Activated CD4-positive, alpha-beta T cell treated with anti-CD3 and anti-CD28 coated beads, Interleukin-2, Interleukin-6, amounts not matched to agents 100 ng/mL and 50 ng/mL, durations not matched to agents 16 hours and 8 hours (primary cell): ENCODE measurements at places on chromosomes 16 and 17.
A peak's percentile ranks its signal among the peaks of the same experiment; 100 is the strongest.

- no peak for DNase-seq
These were observed 547.0 kb downstream of the MAF start for GRCh38 chr16:79053577-79053976.

DNA sequence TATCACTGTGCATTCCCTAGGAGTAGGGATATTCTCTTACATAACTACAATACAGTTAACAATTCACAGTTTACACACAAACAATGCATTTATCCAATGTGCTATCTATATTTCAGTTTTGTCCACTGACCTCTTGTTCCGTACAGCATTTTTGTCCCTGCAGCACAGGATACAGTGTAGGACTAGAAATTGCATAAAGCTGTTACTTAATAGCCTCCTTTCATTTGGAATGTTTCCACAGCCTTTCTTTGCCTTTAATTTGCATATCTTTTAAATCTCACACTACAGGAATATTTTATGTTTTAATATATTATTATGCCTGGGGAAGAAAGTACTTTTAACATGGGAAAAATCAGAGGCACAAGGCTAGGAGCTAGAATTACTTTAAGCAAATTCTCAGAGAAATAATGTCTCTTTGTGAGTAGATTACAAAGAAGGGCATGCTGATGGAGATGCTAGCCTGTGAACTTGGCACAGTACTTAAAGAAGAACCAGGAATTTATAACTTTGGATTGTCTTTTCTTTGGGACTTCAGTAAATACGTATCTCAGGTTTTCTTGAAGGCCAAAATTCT, 144.3 kb downstream of the ITFG1 start:
- DNase-seq: no peak

- DNase-seq: no peak
These were observed 383.0 kb upstream of the PMFBP1 start for GRCh38 chr16:72554935-72555334.

DNA sequence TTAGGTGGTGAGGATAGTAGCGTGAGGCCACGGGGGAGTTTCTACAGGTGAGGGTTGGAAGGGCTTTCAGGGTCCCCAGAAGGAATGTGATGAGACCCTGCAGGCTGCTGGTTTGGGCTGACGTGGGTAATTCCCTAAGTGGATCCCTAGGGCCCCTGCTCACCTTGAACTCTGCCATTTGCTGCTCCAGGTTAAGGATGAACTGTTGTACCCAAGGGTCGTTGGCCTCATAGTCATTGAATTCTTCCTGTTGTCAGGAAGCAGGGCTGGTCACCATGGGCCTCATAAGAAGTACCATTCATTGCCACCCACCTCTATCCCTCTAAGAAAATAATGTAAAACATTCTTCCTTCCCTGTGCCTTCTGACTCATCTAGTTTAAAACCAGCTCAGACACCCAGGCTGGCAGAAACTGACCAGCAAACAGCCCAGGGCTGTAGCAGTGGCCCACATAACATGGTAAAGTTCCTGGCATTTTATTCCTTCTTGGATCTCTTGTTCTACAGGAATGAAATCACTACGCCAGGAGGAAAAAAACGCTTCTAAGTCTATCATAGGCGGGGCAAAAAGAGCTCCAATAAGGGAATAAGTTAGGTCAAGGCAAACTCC, 27.6 kb downstream of the FCSK start:
- no peak for DNase-seq

GRCh38 chr17:77281904-77282367, 141.2 kb downstream of the SEC14L1 start:
- no peak for DNase-seq

DNA sequence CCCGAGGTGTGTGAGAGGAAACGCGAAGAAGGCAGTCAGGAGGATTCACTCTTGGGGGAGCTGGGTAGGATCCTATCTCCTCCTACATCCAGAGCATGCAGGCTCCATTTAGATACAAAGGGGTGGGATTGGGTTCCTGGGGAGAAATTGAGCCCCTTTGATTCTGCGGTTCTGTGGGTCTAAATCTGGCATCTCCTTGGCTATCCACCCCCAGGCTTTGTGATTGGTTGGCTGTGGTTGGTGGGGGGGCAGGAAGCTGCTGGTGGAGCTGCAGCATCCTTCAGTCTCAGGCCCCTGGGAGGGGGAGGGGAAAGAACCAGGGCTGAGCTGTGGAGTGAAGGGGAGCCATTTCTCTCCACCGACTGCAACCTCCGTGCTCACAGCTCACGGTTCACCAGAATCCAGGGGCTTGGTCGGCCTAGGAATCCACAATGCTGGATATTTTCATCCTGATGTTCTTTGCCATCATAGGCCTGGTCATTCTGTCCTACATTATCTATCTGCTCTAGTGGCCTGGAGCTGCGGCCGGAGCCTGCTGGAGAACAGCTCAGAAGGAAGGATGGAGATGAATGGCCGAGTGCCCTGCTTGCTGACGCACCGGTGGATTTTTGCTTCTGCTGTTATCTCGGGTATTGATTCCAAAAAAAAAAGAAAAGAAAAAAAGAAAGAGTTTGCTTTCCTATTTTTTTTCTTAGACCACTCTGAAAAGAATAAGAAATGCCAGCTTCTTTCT, at the start of gene LASP1NB:
Gene LASP1NB, plus strand, starts transcription at position 352 of the 733 bp plus-strand sequence.
- DNase-seq: peak; percentile 22

DNA sequence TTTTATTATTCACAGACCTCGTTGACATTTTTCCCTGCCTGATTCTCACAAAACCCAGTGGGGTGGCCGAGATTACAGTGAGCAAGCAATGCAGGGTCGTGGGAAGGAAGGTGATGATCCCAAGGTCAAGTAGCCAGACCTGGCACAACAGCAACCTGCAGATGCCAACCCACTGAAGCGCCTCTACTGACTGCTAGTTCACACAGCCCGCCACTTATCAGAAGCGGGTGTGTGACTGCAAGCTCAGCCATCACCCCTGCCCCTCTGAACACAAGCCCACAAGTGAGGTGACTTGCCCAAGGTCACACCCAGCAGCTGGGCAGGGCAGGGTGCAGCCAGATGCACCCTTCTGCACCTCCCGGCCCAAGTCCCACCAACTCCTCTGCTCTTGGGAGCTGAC, 7.1 kb downstream of the TFAP4 start:
- DNase-seq: no peak

- DNase-seq: peak; percentile 47
These were observed 18.0 kb downstream of the GRB7 start for GRCh38 chr17:39755554-39756379.

- DNase-seq: no peak
These were observed 57.2 kb upstream of the CACNG3 start for GRCh38 chr16:24198807-24199533.

DNA sequence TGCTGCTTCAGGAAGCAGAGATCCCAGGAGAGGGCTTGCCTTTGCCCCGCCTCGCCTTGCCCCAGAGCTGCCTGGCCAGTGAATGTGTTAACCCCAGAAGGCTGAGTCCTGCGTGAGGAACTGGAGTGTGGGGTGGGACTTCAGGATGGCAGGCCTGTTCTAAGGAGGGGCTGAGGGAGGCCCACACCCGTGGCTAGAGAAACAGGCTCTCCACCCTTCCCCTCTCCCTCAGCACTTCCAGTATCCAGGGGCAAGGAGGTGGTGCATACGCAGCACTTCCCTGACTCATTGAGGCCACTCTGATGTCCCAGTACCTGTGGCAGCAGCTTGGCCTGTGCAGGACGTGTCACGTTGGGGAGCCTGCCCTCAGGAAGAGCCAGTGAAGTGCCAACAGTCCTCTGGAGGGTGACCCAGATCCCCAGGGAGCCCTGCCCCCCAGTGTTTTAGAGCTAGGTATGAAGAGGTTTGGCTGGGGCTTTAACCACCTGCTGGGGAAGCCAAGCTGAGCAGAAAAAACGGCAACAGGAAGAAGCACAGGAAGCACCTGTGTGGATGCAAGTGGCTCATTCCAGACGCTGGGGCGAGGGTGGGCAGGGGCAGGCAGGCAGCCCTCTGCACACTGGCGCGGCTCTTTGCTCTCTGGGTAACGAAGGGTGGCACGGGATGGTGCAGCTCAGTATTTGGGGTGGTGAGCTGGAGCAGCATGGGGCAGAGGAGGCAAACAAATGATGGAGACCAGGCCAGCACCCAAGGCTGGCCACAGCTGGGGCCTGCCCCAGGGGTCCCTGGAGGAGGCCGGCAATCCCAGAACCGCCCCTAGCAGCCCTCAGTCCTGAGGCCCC, 14.7 kb upstream of the CTCF start:
- peak; percentile 36 for DNase-seq

DNA sequence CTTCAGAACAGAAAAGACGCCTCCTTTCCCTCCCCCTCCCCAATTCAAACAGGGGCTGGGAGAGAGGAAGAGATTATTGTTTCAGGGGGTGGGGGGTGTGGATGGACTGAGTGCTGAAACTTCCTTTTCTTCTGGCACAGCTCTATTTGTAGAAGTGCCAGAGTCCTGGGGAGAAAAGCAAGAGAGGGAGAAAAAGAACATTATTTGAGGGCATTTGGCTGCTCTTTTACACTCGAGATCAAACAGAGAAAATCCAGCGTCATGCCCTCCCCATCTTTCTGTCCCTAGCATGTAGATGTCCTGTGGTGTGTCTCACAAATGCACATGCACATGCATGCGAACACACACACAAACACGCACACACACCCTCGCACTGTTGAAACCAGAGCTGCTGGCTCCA, 13.0 kb downstream of the ARL4D start:
- no peak for DNase-seq

GRCh38 chr16:54633943-54634362, 296.7 kb upstream of the IRX5 start:
- no peak for DNase-seq

DNA sequence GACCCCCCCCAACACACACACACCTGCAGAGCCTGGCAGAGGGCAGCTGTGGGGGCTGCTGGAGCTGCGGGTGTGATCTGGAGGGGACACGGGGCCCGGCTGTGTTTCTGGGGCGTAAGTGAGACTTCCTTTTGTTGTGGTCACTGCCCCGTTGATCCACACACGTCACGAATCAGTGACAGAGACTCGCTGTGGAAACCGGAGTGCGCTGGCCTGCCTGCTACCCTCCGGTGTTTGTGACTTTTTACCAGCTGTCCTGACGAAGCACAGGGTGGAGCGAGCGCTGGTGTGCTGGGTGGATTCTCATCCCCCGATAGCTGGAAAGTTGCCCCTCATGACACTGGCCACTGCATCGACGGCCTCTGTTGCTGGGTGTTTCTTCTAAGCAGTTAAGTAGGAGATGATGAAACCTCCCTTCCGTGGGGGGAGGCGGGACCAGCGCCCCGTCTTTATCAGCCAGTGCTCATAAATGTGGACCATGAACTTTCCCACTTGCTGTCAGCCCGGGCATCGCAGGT, 2.3 kb downstream of the METRNL start:
- no peak for DNase-seq

DNA sequence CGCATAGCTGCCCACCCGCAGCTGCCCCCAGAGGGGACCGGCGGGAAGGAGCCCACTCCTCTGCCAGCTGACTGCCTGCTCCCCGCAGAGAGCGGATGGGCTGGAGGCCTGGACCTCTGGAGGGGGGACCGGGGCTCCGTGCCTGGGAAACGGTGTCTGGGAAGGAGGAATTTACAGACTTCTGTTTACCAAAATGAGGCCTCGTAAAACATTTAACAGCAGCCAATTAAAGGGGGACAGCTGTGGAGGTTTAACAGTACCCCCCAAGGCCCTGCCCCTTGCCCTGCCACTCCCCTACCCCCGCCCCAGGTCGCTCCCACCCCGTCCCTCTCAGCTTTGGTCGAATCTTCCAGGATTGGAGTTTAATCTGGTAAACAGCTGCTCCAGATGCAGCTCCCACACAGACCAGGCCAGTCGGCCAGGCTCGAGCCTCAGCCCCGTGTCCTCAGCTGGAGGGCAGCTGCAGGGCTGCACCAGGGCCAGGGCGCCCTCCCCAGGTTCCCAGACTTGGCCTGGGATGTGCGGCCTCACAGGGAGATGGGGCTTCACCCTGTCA, 41.1 kb downstream of the BAHCC1 start:
- no peak for DNase-seq

GRCh38 chr17:14552306-14552705, 251.4 kb downstream of the HS3ST3B1 start:
- no peak for DNase-seq

DNA sequence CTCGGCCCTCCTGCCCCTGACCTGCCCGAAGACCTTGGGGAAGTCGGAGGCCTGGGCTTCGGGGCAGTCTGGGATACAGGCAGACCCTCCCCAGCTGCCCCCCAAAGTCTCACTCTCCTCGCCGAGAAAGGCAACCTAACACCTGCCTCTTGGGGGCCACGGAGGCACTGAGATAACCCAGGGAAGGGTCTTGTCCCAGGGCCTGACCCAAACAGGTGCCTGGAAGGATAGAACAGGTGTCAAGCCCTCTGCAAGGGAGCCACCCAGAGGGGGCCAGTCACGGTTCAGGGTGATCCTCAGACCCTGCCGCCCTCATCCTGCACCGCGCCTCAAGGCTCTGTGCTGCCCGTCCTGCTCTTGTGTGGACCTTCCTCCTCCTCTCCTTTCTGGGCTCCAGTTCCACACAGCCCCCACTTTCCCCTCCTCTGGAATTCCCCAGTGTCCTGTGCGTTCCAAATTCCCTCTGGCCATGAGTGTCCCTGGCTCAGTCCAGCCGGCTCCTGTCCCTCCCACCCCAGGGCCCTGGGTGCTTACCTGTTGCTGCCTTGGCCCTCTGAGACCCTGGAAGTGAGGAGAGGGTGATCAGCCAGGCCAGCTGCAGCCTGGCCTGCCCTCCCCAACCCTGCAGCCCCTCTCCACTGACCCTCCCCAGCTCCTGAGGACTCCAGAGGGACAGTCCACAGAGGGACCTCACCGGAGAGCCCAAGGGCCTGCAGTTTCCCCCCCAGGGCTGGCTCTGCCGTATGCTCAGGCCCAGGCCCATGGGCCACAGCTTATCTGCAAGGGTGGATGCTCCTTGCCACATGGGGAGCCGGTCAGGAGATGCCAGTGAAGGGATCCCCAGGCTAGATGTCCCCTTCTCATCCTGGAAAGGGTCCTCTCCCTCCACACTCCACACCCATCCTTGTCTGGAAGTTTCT, 3.8 kb downstream of the PRSS27 start:
- DNase-seq: no peak

DNA sequence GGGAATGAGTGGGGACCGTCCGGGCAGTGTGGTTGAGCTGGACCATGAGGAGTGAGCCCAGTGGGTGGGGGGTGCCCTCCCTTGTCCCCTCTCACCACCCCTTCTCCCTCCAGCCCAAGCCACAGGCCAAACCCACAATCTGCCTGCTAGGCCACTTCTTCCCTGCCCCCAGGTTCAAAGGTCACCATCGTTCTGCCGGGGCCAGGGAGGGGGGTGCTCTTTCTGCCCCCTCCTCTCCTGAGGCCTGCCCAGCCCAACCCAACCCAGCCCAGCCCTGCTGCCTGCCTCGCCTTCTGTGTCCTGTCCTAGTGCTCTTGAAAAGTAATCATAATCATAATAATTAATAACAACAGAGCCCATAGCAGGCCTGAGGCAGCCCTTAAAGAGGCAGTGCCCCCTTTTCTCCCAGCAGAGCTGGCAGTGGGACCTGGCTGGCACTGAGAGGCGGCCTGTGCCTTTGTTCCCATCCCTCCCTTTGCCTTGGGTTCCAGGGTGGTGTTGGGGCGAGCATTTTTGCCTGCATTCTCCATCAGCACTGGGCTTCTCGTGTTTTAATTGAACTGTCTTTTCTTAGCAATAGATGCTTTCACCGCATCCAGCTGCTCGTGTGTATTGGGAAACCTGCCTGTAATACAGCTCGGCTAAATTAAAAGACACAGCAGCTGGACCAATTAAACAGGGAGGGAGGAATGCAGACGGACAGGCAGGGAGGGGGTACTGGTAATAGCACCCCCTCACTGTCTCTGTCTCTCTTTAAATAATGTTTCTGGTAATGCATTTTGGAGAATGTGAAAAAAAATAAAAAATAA, 46.8 kb downstream of the SREBF1 start:
- no peak for DNase-seq
